ENCODE measurements at places on chromosomes 13 and 19.

- H3K4me1 ChIP-seq: peaks cover 38% of the 10 kb centered on the region
- peaks cover 65% of the 10 kb centered on the region for H3K27me3 ChIP-seq
- H3K27ac ChIP-seq: no peak overlapping the region
- H3K36me3 ChIP-seq: no peaks in the 10 kb centered on the region
- peak; percentile 46 for DNase-seq
Measured at GRCh38 chr13:21670006-21670882, 629 bp upstream of the FGF9 start.

DNA sequence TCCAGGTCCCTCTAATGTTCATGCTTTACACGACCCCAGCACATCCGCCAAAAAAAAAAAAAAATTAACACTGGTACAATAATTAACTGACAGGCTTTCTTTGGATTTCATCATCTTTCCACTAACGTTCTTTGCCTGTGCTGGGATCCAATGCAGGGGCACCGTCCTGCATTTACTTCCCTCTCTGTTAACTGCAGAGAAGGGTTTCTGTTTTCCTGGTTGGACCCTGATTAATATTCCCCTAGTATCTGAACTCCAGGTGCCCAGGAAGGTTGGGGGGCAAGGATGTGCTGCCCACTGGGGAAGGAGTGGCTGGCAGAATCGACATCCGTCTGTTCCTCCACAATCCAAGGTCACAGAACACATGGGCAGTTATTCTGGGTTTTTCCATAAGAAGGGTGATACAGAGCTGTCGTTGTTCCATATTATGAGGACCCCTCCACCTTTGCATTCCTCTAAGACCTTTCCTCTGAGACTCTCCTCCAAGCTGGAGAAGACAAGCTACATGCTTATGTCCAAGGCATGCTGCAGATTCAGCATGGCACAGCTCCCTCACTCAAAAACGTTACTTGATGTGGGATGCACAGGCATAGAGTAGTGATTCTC lies 4.5 kb upstream of the LAIR1 start:
- no peak for DNase-seq
- peaks cover 30% of the 10 kb centered on the region for H3K27me3 ChIP-seq
- peak overlapping the region; percentile 69 for H3K4me3 ChIP-seq
- no peak overlapping the region for H3K27ac ChIP-seq
- H3K4me1 ChIP-seq: peaks cover 51% of the 10 kb centered on the region
- peaks cover 8% of the 10 kb centered on the region for H3K36me3 ChIP-seq

DNA sequence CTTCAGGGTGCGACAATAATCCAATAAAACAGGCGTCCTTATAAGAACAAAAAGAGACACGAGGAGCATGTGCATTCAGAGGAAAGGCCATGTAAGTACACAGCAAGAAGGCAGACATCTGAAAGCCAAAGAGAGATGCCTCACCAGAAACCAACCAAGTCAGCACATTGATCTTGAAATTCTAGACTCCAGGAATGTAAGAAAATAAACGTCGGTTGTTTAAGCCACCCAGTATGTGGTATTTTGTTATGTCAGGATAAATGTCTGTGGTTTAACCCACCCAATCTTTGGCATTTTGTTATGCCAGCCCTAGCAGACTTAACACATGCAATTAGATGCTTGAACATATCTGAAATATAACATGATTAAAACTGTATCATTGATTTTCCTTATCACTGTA lies 452.0 kb downstream of the SLITRK6 start:
- no peaks in the 10 kb centered on the region for H3K4me1 ChIP-seq
- H3K4me3 ChIP-seq: no peak overlapping the region
- H3K27ac ChIP-seq: no peak overlapping the region

GRCh38 chr13:113302986-113303385 lies 5.9 kb downstream of the LAMP1 start:
- no peaks in the 10 kb centered on the region for H3K27me3 ChIP-seq
- H3K36me3 ChIP-seq: peaks cover 10% of the 10 kb centered on the region
- no peak for DNase-seq

DNA sequence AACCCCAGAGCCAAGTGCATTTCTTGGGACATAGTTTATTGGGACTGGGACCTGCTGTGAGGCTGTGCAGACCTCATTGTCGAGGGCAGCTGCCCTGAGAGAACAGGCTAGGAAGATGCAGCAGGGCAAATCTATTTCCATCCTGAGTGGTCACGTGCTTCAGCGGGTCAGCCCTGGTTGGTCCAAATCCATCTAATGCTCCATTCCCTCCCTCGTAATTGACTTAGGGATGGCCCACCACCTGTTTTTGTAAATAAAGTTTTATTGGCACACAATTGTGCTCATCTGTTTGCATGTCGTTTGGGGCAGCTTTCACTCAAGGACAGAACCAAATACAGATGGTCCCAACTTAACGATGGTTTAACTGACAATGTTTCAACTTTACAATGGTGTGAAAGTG lies 75.5 kb upstream of the ADGRE5 start:
- H3K4me1 ChIP-seq: peaks cover 7% of the 10 kb centered on the region
- no peak for DNase-seq
- no peak overlapping the region for H3K27ac ChIP-seq
- peaks cover 2% of the 10 kb centered on the region for H3K27me3 ChIP-seq
- H3K36me3 ChIP-seq: no peaks in the 10 kb centered on the region
- no peak overlapping the region for H3K4me3 ChIP-seq

Data from activated T-helper 2 cell treated with anti-CD3 and anti-CD28 coated beads, Interferon-gamma antibody, Interleukin-2, Interleukin-4, amounts not matched to agents 10 μg/mL and 5 μg/mL and 100 μg/mL, durations not matched to agents 14 hours and 24 hours and 36 hours (primary cell).